ENCODE measurements at places on chromosomes 6 and 20.

DNA sequence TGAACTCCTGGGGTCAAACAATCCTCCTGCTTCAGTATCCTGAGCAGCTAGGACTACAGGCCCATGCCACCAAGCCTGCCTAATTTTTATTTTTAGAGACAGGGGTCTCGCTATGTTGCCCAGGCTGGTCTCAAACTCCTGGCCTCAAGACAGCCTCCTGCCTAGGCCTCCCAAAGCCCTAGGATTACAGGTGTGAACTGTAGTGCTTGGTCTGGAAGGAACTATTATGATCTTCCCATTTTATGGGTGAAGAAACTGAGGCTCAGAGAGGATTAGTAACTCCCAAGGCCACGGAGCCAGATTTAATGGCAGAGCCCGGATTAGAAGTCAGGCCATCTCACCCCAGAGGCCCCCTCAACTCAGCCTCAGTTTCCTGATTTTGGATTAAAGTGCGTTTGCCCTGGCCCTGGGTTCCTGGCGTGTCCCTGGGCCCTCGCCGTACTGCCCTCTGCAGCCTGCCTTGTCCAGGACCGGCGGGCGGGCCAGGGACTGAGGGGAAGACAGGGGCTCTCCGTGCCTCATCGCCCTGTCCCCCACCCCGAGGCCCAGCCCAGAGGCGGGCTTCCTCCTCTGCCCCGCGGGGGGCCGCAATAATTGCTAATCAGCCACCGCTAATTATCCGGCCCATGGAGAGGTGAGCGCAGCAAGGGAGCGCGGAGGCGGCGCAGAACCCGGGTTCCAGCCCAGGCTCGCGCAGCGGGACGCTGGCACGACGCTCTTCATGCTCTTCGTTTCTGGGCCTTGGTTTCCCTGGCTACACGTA lies 34.9 kb downstream of the CD40 start:
- H3K4me3 ChIP-seq = no peak overlapping the region
- H3K36me3 ChIP-seq = no peaks in the 10 kb centered on the region
- H3K4me1 ChIP-seq = no peaks in the 10 kb centered on the region
- H3K27me3 ChIP-seq = no peaks in the 10 kb centered on the region
- H3K27ac ChIP-seq = no peak overlapping the region

DNA sequence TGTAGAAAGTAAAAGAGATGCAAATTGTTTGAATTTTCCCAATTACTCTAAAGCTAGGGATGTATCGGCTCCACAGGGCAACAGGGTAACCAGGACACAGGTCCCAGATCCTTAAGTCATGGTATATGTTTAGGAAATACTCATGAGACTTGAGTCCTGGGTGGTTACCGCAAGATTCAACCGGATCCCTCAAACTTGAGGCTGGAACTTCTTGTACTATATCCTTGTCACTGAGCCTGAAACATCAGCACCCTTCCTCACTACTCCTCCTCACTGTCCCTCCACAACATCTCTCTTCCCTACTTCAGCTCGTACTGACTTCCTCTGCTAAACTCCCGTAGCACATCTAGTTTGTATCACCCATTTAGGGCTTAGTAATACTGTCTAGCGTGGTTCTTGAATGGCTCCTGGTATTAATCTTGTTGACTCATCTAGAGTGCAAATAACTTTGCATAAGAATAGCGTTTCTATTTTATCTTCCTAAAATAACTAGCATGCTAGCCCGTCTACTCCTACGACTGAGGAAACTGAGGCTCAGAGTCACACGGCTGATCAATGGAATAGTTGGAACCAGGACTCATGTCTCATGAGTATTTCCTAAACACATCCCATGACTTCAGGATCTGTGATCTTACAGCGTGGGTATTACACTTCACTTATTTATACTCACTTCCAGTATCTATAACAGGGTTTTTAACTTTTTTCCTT lies 72.1 kb downstream of the FILIP1 start:
- no peaks in the 10 kb centered on the region for H3K4me1 ChIP-seq
- no peaks in the 10 kb centered on the region for H3K36me3 ChIP-seq
- no peak for DNase-seq

- no peaks in the 10 kb centered on the region for H3K36me3 ChIP-seq
- peaks cover 13% of the 10 kb centered on the region for H3K27me3 ChIP-seq
- no peaks in the 10 kb centered on the region for H3K4me1 ChIP-seq
- DNase-seq = no peak
Measured at GRCh38 chr6:156575361-156575760, 201.8 kb upstream of the ARID1B start.

GRCh38 chr6:69162811-69163210 lies 527.7 kb downstream of the ADGRB3 start:
- no peak overlapping the region for H3K4me3 ChIP-seq
- no peak overlapping the region for H3K27ac ChIP-seq
- H3K36me3 ChIP-seq = no peaks in the 10 kb centered on the region
- no peaks in the 10 kb centered on the region for H3K4me1 ChIP-seq

GRCh38 chr20:45950330-45950646 lies 15.8 kb downstream of the PCIF1 start:
- no peaks in the 10 kb centered on the region for H3K27me3 ChIP-seq
- no peak overlapping the region for H3K4me3 ChIP-seq
- DNase-seq = no peak
- H3K36me3 ChIP-seq = peaks cover 75% of the 10 kb centered on the region

GRCh38 chr6:24329451-24329850 lies 28.4 kb downstream of the DCDC2 start:
- no peak overlapping the region for H3K27ac ChIP-seq
- peaks cover 3% of the 10 kb centered on the region for H3K27me3 ChIP-seq
- H3K4me3 ChIP-seq = no peak overlapping the region
- no peaks in the 10 kb centered on the region for H3K36me3 ChIP-seq
- H3K4me1 ChIP-seq = no peaks in the 10 kb centered on the region
- no peak for DNase-seq

GRCh38 chr20:33602826-33603590 lies 59.1 kb upstream of the C20orf144 start:
- H3K4me1 ChIP-seq = no peaks in the 10 kb centered on the region

GRCh38 chr6:112320561-112321318 lies 26.4 kb upstream of the RFPL4B start:
- H3K27me3 ChIP-seq = no peaks in the 10 kb centered on the region
- H3K4me1 ChIP-seq = no peaks in the 10 kb centered on the region
- DNase-seq = no peak
- H3K27ac ChIP-seq = no peak overlapping the region
- no peaks in the 10 kb centered on the region for H3K36me3 ChIP-seq
